GM23248 (cell line): ENCODE measurements at places on chromosomes 12 and 14. TPM values are rescaled to one million over a fixed set of nuclear protein-coding genes. Genes with fewer than 3 reads are reported as not detected.
A peak's percentile ranks its signal among the peaks of the same experiment; 100 is the strongest.

GRCh38 chr14:99246536-99247097 is 25.4 kb downstream of the BCL11B start:
- DNase-seq = no peak

BCL11B gene
- not detected in 2 replicates for total RNA-seq

STON2 gene
- not detected in 2 replicates for total RNA-seq

- peak; percentile 83 for DNase-seq
Measured at GRCh38 chr14:22849212-22849819, 12.9 kb downstream of the MMP14 start.

GRCh38 chr14:91390165-91390778 is 27.3 kb downstream of the CCDC88C start:
- no peak for DNase-seq

SLC4A8 gene
- 2.6 and 4.3 TPM in 2 replicates for total RNA-seq

- no peak for DNase-seq
Measured at GRCh38 chr14:104094056-104094708, 8.7 kb downstream of the ASPG start.
